Mesothelial cell of epicardium (in vitro differentiated cells): ENCODE measurements at places on chromosomes 2 and 18. TPM values are rescaled to one million over a fixed set of nuclear protein-coding genes. Genes with fewer than 3 reads are reported as not detected.
A peak's percentile ranks its signal among the peaks of the same experiment; 100 is the strongest.

DNA sequence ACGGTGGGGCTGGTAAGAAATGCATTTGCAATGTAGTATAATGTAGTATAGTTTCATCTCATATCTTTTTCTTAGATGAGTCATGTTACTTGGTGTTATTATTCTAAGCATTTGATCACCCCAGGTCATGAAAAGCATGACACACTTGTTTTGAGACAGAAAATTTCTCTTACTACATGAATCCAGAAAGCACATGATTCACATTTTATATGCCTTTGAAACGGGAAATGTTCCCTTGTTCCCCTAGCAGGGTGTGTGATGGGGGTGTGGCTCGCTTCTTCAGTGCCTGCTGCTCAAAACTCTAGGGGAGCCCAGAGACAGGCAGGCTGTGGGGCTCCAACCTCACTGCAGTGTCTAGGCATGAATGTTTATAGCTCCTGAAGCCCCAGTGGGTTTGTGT is 116.0 kb upstream of the RAB27B start:
- DNase-seq, result no peak

DNA sequence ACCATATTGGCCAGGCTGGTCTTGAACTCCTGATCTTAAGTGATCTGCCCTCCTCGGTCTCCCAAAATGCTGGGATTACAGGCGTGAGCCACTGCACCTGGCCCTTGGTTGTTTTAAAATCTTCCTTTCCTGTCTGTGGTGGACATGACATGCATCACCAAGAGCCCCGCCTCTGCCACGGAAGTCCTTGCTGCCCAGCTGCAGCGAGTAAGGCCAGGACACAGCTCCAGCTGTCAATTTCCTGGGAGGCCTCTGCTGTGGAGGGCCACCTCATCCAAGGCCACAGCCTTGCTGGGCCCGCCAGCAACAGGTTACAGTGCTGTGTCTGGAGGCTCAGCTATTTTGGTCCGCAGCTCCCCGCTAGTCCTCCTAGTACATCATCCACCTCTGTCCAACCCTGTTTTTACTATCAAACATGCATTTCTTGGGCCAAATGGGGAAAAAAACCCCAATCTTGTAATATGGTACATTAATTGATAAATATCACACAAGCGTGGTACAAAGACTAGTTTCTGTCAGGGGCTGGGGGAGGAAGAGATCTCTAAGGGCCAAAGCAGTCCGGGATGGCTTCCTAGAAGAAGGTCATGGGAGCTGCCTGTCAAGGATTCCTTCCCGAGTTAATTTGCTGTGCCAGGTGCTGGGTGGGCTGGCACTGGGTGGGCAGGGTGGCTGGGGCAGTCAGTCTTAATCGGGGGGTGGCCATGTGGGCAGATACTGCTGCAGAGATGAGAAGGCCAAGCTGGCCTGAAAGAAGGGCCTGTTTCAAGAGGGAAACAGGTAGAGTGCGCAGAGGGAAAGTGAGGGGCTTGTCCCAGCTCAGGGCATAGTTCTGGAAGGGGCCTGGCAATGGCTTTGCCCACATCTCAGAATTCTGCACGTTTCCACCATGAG is 100.5 kb downstream of the INHBB start:
- no peak for DNase-seq

DNA sequence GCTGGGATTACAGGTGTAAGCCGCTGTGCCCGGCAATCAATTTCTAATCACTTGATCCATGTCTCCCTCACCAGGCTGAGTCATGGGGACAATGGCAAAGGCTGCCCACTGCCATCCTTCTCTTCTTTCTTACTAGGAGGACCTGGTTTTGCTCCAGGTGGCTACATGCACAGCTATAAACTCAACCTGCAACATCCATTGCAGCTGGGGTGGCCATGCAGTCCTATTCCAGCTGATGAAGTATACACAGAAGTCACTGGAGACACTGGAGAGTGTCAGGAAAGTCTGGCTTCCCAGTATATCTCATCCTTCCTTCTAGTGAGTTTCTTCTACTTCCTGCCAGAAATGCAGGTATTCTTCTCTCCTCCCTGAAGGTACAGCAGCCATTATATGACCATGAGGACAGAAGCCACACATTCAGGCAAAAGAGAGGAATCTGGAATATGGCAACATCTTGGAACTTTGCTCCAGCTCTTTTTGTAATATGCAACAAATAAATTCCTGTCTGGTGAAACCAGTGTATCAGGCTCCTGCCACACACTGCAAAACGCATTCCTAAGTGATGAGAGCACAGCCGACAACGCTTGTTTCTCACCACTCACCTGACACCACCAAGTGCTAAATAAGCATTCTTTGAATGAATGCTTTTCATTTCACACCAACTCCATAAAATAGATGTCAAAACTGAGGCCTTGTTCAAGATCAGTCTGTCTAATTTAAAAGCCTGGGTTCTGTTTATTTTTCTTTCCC is 32.3 kb downstream of the SCTR start:
- no peak for DNase-seq

DNA sequence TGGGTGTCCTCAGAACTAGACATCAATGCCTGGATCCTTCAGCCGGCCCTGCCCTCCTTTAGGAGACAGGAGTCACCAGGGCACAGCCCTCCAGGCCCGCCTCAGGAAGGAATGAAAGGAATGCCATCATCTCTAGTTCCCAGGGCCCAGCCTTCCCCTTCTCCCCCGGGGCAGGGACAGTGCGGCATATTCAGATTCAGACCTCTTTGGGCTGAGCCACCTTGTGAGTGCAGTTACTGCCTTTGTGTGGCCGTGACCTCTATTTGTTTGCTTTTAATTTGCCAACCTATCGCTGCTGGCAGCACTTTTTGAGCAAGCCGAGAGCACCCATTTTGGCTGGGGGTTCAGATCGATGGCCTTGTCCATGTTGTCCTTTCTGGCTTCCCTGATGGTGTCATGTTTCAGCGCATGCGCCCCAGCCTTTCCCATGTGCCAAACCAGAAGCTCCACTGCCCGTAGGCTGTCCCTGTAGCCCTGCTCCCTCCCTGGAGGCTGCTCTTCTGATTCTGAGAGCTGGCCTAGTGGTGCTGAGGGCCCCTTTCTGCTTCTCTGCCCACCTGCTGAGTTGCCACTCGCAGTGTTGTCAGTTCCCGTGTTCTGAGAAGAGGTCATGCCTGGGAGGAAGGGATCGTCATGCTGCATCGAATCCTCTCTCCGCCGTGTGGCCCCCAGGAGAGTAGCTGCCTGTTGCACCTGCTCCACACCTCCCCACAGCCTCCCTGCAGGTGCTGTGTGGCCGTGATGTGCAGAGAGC is 10.9 kb downstream of the ANKRD23 start:
- peak; percentile 85 for DNase-seq

TDRD15 gene
- not detected in 3 replicates for total RNA-seq

FER1L5 gene
- 0.91 to 1.4 TPM (median 1.1 TPM) in 3 replicates for total RNA-seq

RBKS gene
- total RNA-seq, result 0.80 to 1.4 TPM (median 1.0 TPM) in 3 replicates
